ENCODE measurements at places on chromosomes 1 and 21.
A peak's percentile ranks its signal among the peaks of the same experiment; 100 is the strongest.

DNA sequence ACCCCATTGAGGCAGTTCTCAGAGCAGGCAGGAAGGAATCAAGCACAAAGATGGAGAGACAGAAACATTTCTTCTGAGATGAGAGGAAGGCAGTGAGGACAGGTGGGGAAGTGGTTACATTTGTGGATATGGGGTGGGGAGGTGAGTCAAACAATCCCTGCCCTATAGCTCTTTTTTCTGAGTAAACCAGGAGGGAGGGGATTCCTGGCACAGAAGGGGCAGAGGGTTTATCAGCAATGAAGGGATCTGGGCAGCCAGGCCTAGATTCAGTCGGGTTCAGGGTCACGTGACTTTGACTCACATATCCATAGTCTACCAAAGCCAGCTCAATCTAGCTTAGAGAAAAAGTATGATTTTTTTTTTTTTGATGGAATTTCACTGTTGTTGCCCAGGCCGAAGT, 15.7 kb upstream of the PHC2 start:
- DNase-seq, result no peak

DNA sequence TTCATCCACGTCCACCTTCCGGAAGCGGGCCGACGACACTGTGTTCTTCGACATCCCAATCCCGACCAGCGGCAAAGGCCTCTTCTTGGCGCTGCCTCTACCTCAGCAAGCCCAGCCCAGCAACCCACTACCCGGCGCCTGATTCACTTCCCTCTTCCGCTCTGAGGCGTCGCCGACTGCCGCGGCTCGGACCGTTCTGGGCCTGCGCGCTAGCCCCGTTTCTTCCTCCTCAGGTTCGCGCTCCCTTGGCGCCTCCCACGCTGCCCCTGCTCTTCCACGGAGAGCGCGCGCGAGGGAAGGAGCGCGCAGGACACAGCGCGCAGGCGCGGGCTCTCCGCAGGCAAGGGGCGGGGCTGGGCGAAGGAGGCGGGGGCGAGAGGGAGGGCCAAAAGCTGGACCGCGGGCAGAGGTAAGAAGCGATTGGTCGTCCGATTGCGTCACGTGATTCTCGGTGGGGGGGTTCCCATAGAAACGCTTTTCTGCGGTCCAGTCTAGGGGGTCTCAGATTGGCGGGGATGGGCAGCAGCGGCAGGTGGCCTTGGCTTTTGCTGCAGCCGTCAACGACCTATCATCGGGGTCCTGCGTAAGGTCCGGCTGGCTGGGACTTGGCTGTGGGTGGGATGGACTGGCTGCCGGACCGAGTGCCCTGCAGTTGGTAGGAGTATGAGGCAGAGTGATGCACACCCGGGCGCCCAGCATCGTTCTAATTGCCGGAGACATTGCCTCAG, at the start of gene ARPC5:
ARPC5 (minus strand) TSS at position 178 of the 728 bp plus-strand sequence; CDS start at position 54, 124 bp downstream.
- DNase-seq, result peak; percentile 99

- DNase-seq, result peak; percentile 54
These were observed 898 bp downstream of the MFSD2A start for GRCh38 chr1:39955547-39956539.

DNA sequence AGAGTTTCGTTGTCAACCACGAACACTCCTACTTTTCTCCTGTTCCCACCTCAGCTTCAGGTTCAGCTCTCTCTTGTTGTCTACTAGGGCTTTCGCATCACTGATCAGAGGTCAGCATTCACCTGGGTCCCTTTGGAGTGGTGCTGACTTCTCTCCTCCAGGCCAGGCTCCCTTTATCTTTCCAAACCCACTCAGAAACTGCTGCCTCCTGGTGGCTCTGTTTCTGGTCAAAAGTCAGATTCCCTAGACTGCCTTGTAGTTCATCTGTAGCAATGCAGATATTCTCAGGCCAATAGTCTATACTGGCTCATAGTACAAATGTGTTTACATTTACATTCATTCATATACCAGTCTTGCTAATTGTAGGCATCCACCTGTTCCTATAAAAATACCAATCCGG, 6.4 kb upstream of the ERI3 start:
- no peak for DNase-seq

DNA sequence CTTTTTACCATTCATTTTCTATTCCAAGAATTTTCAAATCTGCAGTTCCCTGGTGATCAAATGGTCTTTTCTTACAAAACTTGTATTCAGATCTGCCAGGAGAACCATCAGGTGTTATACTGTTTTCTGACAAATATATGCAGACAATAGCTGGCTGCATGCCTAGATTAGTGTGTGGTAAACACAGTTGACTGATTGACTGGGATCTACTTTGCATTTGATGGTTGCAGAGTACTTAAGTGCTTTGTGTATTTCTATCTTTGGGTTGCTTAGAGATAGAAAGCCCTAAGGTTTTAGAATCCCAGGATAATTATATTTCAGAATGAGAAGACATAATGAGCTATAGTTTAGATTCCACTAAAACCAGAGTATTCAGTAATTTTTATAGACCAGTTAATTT, 102.0 kb upstream of the CHODL start:
- DNase-seq, result no peak

DNA sequence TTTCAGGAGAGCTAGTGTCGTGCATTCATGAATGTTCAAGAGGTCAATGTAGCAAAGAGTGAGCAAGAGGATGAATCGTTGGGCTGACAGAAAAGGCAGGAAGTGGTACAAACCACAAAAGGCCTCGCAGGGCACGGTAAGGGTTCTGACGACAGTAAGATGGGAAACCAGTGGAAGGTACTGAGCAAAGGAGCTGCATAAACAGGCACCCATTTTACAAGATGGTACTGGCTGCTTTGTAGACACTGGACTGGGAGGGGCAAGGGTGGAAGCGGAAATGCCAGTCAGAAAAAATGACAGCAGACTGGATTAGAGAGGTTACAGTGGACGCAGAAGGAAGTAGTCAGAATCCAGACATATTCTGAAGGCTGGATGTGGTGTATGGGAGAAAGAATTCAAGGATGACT, 123.5 kb downstream of the PTPN14 start:
- peak; percentile 94 for DNase-seq

- no peak for DNase-seq
These were observed 13.5 kb upstream of the HJV start for GRCh38 chr1:146035048-146035423.

GRCh38 chr21:23402929-23403520, 2204.3 kb downstream of the MRPL39 start:
- DNase-seq, result no peak

DNA sequence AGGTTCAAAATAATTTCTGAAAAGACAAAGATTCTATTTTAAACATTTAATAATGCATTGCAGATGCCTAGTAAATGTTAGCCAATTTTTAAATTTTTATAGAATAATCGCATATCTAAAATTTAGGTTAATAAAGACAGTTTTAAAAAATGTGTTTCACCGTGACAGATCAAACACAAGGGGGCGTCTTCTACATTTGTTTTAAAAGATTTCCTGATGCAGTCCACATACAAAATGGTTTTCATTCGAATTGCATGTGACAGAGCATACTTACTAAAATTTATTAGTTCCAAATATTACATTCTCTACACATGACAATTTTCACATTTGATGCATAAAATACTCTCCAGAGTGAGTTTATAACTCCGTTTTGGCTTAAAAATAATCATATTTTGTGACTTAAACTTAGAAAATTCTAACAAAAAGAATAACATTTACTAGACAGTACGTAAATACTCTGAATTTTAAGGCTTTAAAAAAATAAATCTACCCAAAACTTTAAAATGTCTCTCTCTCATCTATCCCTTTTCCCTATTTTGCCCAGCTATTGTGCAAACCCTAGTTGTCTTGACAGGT, 75.5 kb downstream of the ADAMTS1 start:
- DNase-seq, result peak; percentile 62

- DNase-seq, result no peak
These were observed 6.9 kb upstream of the SRARP start for GRCh38 chr1:15997076-15997585.

DNA sequence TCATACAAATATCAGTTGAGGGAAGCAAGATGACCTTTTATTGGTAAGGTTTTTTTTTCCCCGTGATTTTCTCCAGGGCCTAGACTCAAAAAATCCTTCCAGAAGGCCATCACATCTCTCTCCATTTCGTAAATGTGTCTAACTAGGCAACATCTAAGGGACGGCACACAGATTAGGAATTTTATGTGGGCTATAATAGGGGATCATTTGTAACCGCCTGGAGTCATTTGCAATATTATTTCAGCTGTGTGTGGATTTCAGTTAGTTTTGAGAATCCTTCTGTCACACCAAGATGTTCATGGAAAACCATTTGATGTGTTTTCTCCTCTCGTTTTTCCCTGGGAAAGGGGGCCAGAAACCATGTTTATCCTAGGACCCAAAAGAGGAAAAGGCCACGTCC, 63.1 kb downstream of the ATP5PO start:
- no peak for DNase-seq

GRCh38 chr1:113942527-113942926, 13.4 kb downstream of the HIPK1 start:
- no peak for DNase-seq

All from fibroblast of skin of right quadriceps (primary cell).